ENCODE measurements at places on chromosomes 5 and 9.

- DNase-seq, result no peak
Measured at GRCh38 chr9:97759581-97760288, 62.6 kb upstream of the XPA start.

GRCh38 chr9:75626860-75627259, 263.6 kb upstream of the PCSK5 start:
- DNase-seq, result no peak

DNA sequence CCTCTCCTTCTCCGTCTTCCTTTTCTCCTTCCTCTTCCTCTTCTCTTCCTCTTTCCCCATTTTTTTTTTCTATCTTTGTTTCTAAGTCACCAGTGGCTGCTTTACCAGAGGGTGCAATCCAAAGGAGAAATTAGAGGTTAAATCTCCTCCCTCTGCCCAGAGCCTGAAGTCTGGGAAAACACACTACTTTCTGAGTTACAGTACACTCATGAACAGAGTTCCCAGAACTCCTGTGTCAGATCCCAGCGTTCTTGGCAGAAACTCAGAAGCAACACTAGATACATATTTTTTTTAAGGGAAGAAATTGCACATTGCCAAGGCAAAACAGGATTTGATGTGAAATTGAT, 189.0 kb downstream of the SNCAIP start:
- DNase-seq, result no peak

GRCh38 chr9:10062629-10063395, 550.0 kb downstream of the PTPRD start:
- no peak for DNase-seq

DNA sequence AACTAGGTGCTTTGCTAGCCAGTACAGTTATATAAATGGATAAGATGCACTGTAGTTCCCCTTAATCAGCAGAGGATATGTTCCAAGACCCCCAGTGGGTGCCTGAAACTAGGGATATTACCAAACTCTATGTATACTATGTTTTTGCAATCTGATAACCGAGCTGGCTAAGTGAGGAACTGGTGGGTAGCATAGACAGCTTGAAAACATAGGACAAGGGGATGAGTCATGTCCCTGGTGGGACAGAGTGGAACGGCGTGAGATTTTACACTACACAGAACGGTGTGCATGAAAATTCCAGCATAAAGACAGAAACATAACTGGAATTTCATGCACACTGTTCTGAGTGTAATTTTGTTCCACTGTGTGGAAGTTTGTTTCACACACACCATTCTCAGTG, 86.9 kb downstream of the BASP1 start:
- DNase-seq, result no peak

GRCh38 chr9:19113964-19114679, 11.4 kb upstream of the HAUS6 start:
- DNase-seq, result no peak

GRCh38 chr5:90479611-90480385, 5.1 kb downstream of the POLR3G start:
- no peak for DNase-seq

- no peak for DNase-seq
Measured at GRCh38 chr5:157562111-157562581, 13.4 kb downstream of the ADAM19 start.

DNA sequence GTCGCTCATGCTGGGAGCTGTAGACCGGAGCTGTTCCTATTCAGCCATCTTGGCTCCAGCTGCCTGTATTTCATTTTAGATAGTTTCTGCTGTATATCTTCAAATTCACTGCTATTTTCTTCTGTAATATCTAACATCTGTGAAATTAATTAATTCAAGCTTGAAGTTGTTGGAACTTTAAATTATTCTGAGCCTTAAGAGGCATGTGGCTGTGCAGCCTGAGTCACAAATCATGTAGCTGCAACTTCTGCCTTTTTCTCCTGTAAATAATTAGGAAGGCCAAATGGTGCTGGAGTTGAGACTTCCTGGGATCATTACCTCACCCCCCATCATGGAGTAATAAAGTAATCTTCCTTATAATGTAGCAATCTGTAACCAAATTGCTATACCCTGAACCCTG, 183.3 kb upstream of the PCSK5 start:
- no peak for DNase-seq

GRCh38 chr9:17622141-17622540, 43.3 kb downstream of the SH3GL2 start:
- DNase-seq, result no peak

DNA sequence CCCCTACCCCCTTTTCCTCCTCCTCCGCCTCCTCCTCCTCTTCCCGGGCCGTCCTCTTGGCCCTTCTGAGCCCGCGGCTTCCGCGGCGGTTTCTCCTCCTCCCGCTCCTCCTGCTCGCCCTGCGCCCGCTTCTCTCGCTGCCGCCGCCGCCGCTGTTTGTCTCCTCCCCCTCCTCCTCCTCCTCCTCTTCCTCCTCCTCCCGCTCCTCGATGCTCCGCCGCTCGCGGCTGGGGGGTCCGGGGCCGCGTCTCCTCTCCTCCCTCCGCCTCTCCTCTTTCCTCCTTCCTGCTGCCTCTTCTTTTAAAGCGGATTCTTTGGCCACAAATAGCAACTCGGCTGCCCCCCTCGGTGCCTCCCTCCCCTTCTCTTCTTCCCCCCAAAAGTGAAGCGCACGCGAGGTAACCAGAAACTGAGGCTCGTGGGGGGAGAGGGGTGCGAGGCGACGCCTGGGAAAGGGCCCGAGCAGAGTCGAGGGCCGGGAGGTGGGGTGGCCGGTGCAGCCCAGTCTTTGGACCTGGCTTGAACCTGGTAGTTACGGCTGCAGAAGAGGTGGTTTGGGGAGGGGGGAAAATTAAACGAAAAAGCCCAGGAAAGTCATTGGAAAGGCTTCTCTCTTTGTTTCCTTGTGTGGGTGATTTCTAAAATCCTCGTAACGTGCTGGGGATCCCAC, 1058.5 kb upstream of the DMAC1 start:
- DNase-seq, result peak; percentile 5

DNA sequence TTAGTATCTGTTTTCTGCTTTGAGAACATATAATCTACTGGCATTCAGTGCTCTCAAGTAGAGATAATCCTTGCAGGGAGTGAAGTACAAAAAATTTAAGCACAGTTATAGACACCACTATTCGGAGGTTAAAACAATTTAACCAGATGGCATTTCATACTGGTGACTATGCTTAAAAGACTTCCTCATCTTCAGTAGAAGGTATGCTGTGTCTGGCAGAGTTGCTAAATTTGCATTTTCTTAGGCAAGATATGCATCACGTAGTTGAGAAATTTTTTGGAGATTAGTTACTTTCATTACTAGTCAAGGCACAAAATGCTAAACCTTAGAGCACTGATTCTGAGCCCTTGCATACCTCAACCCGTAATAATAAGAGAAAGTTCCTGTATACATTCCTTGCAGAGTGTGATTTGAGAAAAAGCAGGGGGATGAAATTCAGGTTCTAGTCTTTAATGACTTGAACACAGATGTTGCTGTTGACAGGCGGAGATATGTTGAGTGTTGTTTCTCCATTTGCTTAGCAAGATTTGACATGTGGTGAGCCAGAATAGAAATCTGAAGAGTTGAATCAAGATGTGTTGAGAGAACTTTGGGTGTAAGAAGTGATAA, 70.8 kb upstream of the STARD4 start:
- DNase-seq, result no peak

- DNase-seq, result no peak
Measured at GRCh38 chr5:119078071-119078846, 7.4 kb downstream of the DMXL1 start.

DNA sequence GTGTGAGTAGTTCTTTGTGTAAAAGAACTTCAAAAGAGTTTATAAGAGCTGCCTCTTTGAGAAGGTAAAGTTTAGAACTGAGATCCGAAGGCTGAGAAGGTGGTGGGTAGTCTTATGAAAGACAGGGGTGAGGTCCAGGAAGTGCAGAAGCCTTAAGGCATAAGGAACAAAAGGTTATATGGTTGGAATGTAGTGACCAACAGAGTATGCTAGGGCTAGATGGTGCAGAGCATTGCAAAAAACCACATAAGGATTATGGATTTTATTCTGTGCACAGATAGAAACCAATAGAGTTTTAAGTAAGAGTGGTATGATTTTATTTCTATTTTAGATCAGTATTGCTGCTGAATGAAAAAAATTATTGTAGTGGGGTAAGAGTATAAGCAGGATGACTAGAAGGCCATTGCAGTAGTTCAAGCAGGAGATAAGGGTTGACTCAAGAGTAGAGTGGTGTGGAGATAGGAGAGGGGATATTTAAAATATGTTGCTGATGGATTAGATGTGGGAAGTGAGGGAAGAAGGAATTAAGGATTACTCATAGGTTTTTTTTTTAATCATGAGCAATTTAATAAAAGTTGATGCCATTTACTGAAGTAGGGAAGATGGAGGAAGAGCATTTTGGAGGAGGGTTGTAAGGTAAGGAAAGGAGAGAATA, 3.7 kb downstream of the RECK start:
- DNase-seq, result no peak

DNA sequence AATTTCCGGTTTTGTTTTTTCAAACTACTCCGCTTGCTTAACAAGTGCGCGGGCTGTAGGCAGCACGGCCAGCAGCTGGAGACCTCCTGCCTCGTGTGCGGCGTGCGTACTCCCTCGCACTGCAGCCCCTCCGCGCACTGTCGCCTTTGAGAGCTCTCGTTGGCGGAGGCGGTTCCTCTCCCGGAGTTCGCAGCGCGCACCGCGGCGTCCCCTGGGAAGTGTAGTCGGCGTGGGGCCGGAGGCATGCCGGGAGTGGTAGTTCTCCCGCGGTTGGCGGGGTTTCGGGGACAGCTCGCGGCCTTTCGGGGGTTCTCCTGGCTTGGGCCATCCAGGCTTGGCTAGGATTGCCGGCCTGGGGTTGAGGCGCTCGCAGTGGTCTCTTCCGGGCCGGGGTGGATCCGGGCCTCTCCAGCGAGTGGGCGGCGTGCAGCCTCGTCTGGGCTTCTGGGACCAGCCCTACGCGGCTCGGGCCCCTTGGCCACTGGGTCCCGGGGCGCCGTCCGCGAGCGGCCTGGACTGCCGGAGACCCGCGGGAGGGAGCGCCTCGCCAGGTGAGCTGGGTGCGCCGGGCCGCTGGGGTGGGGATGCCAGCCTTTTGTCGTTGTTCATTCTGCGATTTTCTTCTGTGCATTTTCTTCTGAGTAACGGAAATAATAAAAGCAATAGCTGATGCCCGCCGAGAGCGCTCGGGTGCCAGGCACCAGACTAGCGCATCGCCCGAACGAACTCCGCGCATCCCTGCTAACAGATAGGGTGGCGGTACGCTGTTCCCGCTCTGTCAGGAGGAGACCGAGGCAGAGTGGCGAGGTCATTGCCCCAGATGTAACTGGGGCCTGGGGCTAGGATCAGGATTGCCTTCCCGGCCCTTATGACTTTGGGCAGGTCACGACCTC, at the start of gene ZNF354C:
TSS of gene ZNF354C (plus strand) at position 258 of the 893 bp plus-strand sequence. CDS start 1,696 bp downstream, outside the sequence.
- peak; percentile 91 for DNase-seq

DNA sequence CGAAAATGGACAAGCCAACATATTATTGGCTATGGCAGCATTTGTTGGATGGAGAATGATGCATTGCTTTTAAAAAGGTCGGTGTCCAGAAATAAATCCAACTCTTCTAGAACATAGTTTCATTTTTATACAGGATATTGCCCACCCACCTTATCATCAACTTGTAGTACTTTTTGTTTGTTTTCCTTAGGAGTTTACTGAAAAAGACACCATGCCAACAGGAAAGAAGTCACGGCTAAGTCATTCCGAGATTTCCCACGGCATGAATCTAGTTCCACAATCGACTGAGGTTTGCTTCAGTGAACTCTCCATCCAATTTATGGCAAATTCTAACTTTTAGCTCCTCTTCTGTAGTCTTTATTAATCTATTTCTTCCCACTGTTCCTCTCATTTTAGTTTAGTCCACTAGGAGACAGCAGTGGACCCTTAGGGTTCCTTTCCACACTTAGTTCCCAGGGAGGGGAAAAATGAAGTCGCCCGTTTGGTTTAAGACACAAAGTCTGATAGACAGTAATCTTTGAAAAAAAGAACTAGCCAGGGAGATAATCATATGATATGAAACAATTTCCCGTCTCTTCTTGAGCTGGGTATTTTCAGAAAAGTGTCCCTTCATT, 237.5 kb downstream of the AP3B1 start:
- no peak for DNase-seq

DNA sequence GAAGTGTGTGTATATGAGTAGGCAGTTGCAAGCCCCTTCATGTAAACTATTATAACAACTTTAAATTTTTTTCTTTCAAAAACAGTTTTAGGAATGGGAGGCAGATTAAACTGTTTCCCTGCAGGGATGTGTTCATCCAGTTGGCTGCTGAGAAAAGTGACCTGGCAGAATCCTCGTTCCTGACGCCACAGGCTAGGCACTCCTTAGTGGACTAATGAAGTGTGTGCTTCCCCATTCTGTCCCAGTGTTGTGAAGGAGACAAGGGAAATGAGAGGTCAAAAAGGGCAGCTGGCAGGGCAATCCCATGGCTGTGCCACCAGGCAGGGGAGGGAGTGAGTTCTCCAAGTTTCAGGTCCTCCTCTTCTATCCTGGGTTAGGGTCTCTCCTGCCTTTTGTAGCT, 59.8 kb downstream of the FOXD1 start:
- no peak for DNase-seq

GRCh38 chr5:137603891-137604290, 104.8 kb upstream of the SPOCK1 start:
- no peak for DNase-seq

GRCh38 chr5:112586596-112587062, 151.1 kb upstream of the APC start:
- no peak for DNase-seq

- no peak for DNase-seq
Measured at GRCh38 chr9:111034898-111035539, 3.3 kb downstream of the LPAR1 start.
